ENCODE measurements at places on chromosomes 3 and 15.
A peak's percentile ranks its signal among the peaks of the same experiment; 100 is the strongest.

GRCh38 chr3:101184111-101184510, 136.3 kb downstream of the IMPG2 start:
- DNase-seq, result no peak

DNA sequence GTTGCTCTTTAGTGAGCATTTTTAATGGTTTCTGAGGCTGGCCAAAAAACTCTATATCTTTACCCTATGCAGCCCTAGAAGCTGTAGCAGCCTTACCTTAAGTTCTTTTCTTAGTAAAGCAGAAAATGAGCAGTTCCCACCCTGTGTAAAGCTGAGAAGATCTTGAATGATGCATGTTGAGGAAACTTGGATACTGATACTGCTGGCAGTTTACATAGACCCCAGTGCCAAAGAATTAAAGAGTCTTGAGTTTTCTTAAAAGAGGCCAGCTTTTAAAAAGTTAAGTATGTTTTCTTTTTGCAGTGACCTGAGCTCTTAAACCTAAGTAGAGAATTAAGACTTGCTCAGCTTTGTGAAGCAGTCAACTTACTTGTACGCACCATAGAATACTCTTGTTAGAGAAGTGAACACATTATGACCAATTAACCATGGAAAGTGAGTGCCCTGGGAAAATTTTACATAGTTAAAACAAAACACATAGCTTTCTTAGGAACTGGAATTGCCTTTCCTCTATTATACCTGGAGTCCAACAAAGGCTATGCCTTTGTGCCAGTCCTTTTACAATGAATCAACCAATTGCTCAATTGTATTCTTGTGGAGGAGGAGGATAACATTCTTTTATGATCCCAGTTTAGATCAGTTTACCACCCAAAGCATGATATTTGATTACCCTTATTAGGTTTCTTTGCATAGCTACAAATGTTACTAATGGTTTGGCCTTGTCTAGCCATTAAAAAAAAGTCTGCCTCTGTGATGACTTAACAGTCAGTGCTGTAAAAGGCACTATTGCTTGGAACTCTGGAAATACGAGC, 28.4 kb downstream of the PLS1 start:
- no peak for DNase-seq

- no peak for DNase-seq
Observed at GRCh38 chr3:107251819-107252218, 125.4 kb upstream of the CCDC54 start.

DNA sequence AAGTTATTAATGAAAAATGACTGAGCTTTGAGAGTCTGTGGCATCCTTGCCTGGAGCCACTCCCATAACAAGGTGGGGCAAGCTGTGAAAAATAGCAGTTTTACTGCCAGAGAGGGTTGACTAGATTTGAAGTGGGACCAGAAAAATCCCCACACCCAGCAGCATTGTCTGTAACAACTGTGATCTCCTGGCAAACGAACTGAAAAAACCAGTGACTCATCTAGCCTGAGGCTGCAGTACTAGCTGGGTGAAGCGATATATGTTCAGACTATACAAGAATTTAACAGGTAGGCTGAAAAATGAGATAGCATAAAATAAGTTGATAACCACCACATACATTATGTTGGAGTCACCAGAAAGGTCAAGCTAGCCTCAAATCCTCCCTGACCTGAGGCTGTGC, 64.0 kb downstream of the DPH6 start:
- peak; percentile 95 for DNase-seq

DNA sequence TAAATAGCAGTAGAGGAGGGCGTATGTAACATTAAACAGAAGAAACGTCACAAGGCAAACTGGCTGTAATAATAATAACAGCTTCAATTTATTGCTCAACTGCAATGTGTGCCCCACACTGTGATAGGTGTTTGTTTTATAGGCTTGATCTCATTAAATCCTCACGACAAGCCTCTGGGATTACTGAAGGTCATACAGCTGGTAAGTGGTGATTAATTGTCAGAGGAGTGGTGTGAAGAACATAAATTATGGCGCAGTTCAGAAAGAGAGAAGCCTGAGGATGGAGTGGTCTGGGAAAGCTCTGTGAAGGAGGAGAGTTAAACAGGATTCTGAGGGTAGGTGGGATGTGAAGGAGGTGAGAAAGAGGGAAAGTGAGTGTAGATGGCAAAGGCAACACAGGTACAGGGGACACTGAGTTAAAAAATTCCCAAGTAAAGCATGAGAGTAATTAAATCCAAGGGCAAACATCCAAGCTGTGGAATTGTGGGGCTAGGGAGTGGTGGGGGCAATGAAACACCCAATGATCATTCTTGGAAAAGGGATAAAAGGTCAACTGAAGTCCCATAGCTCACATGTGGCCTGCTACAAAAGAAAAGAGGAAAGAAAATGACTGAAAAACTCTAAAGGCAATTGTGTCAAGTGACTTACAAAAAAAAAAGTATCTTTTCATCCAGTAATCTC, 16.5 kb upstream of the GLCE start:
- DNase-seq, result peak; percentile 9

DNA sequence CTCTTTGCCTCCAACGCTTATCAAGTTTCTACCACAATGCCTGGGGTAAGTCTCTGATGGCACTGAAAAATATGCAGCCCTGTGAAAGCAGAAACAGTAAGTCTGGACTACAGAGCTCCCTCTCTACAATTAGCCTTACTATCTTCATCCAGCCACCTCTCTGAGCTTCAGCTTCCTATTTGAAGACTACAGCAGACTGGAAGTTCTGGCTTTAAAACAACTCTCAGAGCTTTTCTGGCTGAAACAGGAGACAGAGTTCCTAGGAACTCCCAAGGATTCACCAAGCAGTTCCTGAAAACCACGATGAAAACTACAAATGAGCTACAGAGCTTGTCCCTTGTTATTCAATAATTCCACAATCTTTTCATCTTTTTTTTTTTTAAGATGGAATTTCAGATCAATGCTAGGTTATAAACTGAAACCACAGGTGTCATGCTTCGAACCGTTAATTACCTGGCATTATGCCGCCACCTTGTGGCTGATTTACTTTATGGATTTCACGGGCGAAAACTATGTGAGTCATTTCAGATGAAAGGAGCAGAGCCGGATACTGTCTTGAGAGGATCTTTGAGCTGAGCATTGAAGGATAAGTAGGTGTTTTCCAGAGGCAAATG, 3.9 kb downstream of the CRYGS start:
- peak; percentile 78 for DNase-seq

DNA sequence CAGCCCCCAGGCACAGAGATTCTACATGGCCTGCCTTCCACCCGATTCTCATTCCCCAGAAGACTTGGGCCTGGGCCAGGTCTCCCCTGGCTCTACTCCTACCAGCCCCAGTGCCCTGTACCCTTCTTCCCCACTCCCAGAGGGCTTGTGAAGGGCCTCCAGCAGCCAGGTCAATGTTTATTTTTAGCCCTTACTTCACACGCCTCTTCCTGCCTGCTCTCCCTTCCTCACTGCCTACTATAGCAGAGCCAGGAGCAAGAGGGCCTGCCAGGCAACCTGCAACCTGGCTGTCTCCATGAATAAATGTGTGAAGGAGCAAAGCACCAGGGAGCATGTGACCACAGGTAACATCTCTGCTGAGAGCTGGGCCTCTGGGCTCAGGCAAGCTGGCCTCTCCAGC, 26.4 kb upstream of the APEH start:
- DNase-seq, result no peak

- DNase-seq, result no peak
Observed at GRCh38 chr3:59885899-59886400, 836.1 kb upstream of the CFAP20DC start.

DNA sequence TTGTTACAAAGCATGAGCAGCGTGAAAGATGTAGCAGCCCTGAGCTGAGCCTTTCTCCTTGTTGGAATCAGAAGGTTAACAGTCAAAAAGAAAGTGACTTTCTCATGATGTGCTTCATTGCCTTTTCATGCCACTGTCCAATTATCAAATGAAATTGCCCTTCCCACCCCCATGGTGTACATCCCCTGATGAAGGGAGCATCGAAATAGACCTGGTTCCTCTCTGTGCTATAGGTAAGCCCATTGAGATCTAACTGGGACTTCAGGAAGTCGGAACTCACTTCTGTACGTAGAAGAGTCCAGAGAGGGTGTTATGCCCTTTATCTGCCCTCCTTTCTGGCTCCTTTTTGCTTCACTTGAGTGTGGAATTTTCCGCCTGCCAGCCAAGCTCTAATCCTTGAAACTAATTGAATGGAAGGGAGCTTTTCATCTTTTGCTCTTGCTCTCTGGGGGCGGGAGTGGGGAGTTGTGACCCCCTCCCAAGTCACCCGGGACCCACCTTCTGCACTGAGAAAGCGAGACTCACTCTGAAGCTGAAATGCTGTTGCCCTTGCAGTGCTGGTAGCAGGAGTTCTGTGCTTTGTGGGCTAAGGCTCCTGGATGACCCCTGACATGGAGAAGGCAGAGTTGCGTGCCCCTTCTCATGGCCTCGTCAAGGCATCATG, 20.9 kb downstream of the ABHD6 start:
- no peak for DNase-seq

DNA sequence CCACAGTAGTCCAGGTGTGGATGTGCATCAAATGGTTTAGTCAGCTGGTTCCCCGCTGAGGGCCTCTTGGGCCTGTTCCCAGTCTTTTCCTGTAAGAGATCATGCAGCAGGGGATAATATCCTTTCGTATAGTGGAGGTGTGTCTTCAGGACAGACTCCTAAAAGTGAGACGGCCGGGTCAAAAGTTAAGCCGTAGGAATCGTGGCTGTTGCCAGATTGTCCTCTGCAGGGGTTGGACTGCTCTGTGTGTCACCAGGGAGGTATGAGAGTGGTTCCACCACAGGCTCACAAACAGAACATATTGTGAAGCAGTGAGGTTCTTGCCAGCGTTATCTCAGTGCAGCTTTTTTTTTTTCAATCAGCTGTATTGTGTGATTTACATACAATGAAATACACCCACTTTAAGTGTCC, 95.0 kb downstream of the VGLL4 start:
- DNase-seq, result no peak

DNA sequence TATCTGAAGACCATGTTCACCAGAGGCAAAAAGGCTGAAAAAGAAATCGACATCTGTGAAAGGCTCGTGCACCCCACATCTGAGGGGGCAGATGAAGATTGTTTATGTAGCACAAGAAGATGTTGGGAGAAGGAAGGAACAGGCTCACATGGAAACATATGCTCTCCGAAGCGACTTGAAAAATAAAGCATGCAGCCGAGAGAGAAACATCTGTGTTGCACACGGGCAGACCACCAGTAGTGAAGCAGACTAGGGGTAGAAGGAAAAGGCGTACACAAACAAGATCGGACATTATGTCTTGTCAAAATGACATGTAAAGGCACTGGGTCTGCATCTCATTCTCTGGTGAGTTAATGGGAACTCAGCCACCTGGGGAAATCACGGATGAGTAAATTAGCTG, 356.5 kb downstream of the ZIC4 start:
- no peak for DNase-seq

GRCh38 chr15:66845266-66845785, 143.3 kb downstream of the SMAD6 start:
- DNase-seq, result no peak

DNA sequence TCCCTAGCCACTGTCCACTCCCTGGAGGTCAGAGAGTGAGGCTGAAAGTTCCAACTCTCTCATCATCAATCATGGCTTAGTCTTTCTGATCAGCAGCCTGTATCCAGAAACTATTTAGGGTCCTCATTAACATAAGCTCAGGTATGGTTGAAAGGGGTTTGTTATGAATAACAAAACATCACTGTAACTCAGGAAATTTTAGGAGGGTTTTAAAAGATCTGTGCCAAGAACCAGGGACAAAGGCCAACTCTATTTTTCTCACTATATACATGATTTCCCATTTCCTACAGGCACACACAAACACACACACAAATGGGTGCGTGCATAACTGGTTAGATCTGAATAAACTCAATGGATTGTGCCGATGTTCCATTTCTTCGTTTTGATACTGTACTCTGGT, 23.6 kb downstream of the STOML1 start:
- no peak for DNase-seq
